ENCODE measurements at places on chromosomes 1 and 21.

- DNase-seq: no peak
Observed at GRCh38 chr1:172699111-172699510, 40.2 kb downstream of the FASLG start.

DNA sequence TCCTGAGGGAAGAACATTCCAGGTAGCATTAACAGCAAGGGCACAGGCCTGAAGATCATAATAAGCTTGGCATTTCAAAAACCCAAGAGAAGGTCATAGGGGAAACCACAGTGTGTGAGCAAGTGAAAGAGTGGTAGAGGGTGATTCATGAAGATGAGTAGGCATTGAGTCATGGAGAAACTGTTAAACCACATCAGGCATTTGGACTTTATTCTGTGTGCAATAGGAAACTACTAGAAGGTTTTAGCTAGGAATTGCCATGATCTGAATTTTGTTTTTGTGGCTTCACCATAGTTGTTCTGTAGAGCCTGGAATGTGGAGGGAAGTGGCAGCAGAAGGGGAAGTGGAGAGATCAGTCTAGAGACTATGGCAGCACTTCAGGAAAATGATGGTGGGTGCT is 359.0 kb upstream of the PTBP2 start:
- no peak for DNase-seq

- DNase-seq: no peak
Observed at GRCh38 chr1:218454700-218455282, 109.7 kb downstream of the TGFB2 start.

DNA sequence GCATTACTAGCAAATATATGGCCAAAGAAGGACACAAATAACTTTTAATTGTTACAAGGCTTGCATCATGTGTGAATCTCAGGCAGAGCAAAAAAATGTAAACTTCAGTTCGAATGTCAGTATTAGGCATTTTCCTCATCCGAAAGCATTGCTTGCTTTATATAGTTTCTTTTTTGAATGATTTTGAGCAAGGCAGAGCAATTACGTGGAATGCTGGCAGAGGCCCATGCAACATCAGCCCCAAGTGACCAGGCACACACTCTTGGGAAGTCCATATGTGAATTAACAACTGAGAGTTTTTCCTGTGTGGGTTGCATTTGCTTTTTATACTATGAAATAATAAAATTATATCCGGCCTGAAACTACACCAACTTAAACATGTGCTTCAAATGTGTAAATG is 274.8 kb downstream of the PTPRC start:
- no peak for DNase-seq

- no peak for DNase-seq
Observed at GRCh38 chr21:37405629-37406028, 39.1 kb downstream of the DYRK1A start.

DNA sequence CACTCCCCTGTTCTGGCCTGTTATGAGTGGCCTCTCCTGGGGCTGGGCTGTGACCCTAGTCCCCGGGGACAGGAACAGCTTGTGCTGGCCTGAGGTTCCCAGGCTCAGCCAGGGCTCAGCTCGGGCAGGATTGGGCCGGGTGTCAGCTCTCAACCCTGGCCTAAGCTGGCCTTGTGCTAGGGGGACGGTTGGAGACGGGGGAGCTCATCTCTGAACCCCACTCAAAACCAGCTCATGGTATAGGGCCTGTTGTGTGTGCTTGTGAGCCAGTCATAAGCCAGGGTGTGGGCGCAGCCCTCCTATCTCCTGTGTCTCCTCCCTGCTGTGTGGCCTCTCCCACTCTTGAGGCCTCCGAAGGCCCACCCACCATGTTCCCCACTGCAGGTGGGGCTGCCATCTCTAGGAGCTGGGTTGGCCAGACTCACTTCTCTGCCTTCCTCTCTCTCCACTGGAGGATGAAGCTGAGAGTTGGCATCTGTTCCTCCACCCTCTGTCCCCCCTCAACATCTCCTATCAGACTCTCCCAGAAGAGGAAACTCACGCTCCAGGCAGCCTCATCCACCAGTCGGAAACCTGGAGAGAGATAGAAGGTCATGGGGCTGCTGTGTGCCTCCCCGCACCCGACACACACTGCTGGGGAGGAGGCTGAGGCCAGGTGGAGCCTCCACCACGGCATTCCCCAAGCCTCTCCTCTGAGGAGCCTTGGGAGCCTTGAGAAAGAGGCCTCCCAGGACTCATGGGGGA is 1.4 kb downstream of the PEAR1 start:
- no peak for DNase-seq

DNA sequence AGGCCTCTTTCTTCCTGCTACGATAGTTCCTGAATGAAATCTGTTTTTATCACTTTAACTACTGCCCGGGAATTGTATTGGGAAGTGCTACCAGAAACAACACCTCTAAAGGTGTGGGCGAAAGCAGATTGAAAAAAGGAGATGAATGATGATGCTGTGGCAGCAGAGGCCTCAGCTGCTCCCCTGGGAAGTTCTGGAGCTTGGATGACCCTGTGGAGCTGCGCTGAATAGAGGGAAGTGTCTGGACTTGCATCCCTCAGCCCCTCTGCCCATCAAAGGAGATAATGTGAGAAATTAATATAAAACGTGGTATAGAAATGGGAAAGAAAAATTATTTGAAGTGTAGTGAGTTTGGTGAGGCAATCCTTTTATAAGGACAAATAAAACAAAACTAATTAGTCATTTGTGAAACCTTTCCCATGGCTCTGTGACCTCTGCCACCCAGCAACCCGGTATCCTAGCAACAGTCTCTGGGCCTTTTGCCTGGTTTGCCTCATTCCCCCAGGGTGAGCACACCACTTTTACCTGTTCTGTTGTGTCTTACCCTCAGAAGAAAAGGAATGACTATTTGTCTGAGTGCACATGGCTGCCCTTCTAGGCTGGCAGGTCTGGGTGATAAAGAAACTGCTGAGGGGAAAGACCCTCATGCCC is 21.3 kb downstream of the OVAAL start:
- no peak for DNase-seq
